ENCODE measurements at places on chromosomes 5 and 9.

DNA sequence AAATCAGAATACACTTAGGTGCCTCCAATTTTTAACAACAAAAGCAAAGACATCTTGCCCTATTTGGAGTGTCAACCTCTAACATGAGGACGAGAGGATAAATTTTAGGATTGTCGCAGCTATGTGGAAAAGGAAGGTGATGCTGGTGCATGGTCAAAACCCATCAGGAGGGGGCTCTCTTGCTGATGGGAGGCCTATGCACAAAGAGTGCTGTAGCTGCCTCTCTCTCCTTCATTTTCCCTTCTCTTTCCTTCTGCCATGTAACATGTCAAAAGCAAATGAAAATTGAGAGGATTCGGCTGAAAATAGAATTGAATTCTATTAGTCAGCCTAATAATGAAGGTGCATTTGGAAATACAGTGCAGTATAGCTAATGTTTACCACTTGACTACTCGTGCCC, 578.7 kb upstream of the ZNF462 start:
- no peak for DNase-seq

DNA sequence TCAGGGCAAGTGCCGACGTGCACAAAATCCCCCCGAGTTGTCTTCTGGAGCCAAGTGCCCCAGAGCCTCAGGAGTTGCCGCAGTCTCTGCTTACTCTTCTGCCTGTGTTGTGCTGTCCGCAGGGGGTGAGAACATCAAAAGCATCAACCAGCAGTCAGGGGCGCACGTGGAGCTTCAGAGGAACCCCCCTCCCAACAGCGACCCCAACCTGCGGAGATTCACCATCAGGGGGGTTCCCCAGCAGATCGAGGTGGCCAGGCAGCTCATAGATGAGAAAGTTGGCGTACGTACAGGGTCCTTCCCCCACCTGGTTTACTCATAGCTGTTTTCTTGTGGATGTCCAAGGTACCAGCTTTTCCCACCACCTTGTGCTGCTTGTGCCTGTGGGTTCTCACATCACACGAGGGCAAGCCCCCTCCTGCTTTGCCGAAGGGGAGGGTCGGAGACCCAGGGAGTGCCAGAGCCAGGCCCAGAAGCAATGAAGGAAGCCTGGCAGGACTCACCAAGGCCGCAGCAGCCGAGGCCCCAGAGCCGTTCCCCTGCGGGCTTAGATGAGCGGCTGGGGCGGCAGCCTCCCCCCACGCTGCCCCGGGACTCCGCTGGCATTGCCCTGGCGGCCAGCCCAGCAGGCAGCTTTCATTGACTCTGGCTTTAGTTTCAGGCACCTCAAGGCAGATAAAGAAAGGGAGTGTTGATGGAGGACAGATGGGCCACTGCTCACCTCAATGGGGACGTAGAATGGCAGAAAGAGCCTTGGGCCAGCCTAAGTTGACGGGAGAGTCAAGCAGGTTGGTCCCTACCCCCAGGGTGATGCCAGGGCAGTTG, 33.7 kb upstream of the PRDM12 start:
- DNase-seq = no peak

- no peak for DNase-seq
These were observed 59.4 kb downstream of the GIN1 start for GRCh38 chr5:103060424-103060954.

- no peak for DNase-seq
These were observed 30.7 kb upstream of the TNPO1 start for GRCh38 chr5:72785801-72786200.

DNA sequence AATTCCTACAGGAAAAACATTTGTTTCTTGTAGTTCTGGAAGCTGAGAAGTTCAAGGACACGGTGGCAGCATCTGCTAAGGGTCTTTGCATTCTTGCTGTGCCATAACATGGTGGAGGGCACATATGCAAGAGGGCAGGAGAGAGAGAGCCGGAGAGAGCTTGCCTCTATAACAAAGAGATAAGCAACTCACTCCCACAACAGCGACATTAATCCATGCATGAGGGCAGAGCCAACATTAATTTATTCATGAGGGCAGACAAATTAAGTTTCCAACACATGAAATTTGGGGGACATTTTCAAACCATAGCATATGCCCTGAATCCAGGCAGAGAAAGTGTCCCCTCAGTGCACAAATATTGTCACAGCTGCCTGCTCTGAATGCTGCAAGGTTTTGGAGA, 4.4 kb upstream of the GTF3C5 start:
- no peak for DNase-seq

DNA sequence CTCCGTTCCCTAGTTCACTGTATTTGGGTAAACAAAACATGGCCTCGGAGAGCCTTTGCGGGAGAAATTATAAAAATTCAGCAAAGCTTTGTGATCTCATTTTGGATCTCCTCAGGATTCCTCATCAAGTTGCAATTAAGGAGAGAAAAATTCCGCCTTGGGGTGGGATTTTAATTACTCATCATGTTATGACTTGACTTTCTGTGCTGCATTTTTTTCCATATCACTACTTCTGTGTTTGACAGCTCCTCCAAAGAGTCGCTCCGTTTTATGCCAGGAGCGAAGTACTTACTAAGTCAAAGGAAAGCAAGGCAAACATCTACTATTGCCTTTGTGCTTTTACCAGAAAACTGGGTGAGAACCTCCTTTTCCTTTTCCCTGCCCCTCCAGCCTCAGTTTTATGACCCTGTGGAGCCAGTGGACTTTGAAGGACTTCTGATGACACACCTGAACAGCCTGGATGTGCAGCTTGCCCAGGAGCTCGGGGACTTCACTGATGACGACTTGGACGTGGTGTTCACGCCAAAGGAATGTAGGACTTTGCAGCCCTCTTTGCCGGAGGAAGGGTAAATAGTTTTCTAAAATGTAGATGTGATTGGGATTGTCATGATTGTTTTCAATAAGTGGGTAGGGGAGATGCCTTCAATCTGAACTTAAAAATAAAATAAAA, 71.5 kb downstream of the DOCK8 start:
- DNase-seq = no peak

DNA sequence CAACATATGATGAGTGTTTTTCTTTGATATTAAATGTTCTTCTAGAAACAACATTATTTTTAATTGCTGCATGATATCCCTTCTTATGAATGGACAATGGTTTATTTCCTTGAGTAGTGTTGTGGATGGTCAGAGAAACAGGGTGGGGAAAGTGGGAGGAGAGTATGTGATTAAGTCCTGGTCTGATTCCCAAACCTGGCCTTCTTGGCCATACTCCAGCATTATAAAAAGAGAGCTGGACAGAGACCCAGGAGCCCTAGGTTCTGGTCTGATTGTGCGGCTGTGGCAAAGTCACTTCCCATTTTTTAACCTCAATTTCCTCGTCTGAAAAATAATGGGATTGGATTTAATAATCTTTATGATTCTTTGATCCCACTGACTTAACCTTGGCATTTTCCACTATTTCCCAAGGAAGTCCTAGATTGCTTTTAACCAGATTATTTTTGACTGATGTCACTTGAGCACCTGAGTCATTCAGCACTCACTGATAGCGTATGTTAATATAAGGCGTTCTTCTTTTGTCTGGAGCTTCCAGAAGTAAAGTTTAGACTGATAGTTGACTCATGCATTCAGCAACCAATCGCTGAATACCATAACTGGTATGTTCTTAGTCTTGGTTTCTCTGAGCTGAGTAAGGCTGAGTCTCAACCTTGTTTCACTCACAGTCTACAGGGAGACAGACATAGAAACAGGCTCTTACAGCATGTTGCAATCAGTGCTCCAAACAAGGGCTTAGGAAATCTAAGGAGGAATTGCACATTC, 26.2 kb downstream of the OSMR start:
- DNase-seq = no peak

- DNase-seq = no peak
These were observed 2.7 kb upstream of the SLC26A2 start for GRCh38 chr5:149957855-149958254.

GRCh38 chr5:179154991-179155955, 95.1 kb downstream of the ZNF354C start:
- no peak for DNase-seq

GRCh38 chr5:122447879-122448278, 135.8 kb downstream of the SNCAIP start:
- DNase-seq = no peak

- no peak for DNase-seq
These were observed 31.9 kb upstream of the IL12B start for GRCh38 chr5:159362220-159362619.

DNA sequence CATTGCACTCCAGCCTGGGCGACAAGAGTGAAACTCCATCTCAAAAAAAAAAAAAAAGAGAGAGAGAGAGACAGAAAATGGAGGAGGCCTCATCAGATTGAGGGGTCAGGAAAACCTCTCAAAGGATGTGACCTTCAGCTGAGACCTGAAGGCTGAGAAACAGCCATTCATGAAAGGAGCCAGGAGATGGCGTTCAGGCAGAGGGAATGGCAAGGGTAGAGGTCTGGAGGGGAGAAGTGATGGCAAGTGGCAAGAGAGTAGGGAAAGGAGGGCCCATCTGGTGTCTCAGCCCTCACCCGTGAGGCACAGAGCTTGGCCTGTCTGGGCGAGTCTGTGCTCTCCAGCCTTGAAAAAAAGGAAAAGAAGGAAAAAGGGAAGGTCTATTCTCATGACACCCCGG, 17.0 kb downstream of the CAMK2A start:
- DNase-seq = no peak

DNA sequence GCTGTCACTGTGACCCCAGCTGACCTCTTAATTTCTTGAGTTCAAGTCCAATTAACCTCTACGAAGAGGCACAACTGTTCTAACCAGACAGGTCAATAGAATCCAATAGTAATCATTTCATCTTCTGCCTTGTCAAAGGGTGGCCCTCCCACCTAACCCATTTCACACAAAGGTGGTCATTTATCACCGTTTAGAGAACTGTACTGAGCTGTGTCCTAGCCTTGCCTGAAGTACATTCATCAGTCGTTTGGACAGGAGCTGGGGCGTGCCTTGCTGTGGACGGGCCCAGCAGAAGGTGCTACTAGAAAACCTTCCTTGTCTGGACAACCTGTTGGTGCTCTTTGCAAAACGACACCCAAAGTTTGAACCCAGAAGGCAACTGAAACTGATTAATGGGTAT, 605.4 kb downstream of the ISL1 start:
- no peak for DNase-seq

GRCh38 chr5:88732181-88732633, 150.8 kb downstream of the MEF2C start:
- DNase-seq = peak; percentile 12

DNA sequence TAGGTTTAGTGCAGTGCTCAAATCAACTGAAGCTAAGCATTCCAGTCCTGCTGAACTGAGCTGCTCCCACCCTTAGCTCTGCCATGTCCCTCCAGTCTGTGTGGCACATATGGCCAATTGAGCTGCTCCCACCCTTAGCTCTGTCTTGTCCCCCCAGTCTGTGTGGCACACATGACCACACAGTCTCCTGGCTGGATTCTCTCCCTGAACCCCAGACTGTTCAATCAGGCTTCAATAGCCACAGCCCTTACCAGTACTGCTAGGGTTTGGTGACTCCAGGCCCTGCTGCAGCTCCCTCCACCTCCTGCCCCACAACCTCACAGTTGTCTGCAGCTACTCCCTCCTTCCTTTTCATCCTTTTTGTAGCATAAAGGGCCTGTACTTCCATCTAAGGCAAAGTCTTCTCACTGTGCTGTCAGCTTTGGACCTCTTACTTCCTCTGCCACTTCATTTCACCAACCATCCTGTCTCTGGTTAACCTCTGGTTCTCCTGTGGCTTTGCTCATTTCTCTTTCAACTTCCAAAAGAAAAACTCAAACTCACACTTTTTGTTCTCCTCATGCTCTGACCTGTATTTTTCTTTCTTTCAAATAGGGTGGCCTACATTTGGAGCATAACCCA, 50.8 kb downstream of the ADAMTS12 start:
- no peak for DNase-seq

DNA sequence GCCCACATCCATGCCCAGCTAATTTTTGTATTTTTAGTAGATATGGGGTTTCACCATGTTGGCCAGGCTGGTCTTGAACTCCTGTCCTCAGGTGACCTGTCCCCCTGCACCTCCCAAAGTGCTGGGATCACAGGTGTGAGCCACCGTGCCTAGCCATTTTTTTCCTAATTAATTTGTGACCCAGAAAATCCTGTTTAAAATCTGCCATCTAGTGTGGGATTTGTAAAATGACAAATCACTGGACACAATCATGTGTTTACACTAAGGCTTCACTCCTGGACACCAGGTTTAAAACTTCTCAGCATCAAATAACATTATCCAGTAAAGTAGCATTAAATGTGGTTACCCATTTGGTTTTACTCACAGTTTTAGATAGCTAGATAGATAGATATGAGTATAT, 18.6 kb upstream of the KDM4C start:
- DNase-seq = no peak

- peak; percentile 4 for DNase-seq
These were observed 536 bp downstream of the SLC27A4 start for GRCh38 chr9:128340691-128341434.

DNA sequence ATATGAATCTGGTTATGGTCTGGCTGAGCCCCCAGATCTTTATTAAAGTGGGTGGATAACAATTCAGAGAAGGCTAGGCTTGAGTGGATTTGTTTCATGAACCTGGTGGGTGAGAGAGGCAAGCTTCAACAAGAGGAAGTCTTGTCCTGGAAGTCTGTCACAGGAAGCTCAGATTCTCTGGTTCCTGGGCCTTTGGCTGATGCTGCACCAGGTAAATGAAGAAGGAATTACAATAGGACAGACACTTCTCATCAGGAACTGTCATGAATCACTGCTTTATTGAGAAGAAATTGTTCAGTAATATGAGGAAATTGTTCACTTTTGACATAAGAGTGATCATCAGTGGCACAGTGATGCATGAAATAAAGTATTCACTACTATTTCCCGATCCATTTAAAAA, 167.6 kb upstream of the ELL2 start:
- no peak for DNase-seq

- DNase-seq = no peak
These were observed 208.6 kb downstream of the MPDZ start for GRCh38 chr9:13070612-13071595.

DNA sequence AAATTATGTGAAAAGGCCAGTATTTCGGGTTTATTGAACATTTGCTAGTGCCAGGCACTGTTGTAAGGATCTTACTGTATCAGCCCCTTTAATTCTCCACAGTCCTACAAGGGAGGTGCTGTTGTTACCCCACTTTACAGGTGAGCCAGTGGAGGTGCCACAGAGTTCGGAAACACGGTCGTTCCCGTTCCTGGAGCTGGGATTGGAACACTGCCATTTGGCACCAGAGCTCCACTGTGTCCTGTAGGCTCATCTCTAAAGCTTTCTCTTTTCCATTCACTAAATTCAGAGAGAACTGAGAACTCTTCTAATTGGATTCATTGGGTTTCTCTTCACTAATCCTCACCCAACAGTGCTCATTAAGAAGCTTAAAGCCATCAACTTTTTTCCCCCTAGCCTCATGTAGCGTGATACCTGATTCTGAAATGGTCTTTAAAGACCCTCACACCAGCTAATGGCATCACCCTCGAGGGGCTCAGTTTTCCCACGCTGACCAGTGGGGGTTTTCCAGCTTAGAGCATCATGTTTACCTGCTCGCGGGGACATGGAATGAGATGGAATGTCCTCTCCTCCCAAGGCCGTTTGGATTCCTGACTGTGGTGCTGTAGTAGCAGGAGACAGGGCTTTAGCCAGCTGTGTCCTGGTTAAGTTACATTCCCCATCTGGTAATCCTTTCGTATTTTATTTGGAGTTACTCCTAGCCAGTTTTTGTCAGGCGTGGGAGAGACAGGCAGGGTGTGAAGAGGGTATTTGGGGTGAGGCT, 5.8 kb downstream of the ERGIC1 start:
- DNase-seq = no peak

All from CD4-positive, alpha-beta T cell treated with Interleukin-21 for 1 hour (primary cell).